ENCODE measurements at places on chromosomes 5 and 9. TPM values are rescaled to one million over a fixed set of nuclear protein-coding genes. Genes with fewer than 3 reads are reported as not detected.

Gene ASTN2
- 6.8 TPM for total RNA-seq

Gene SLC46A2
- total RNA-seq, result not detected

Gene SNCAIP
- 0.91 TPM for total RNA-seq

Gene PCDHGA3
- total RNA-seq, result 10.3 TPM

Gene CXCL14
- 1.7 TPM for total RNA-seq

Gene FAM163B
- total RNA-seq, result not detected

Gene MTAP
- total RNA-seq, result not detected

DNA sequence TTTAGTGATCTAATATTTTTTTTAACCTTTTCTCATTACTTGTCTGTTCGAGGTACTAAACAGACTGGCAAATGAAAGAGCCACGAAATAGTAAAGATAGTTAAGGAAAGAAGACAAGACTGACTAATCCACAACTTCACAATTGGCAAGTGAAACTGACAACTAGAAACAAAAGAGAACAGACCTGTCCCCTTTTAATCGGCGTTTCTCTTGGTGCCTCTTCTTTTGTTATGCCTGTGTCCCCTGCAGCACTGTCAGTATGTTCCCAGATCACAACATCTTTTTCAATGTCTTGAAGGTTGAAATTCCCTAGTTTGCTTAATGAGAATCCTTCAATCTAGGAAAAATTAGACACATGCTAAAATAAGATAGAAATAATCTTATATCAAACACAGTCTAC, 26.1 kb downstream of the TUT7 start:
- no peak for DNase-seq

- no peak for DNase-seq
These were observed 461.3 kb upstream of the CLINT1 start for GRCh38 chr5:158320178-158320674.

DNA sequence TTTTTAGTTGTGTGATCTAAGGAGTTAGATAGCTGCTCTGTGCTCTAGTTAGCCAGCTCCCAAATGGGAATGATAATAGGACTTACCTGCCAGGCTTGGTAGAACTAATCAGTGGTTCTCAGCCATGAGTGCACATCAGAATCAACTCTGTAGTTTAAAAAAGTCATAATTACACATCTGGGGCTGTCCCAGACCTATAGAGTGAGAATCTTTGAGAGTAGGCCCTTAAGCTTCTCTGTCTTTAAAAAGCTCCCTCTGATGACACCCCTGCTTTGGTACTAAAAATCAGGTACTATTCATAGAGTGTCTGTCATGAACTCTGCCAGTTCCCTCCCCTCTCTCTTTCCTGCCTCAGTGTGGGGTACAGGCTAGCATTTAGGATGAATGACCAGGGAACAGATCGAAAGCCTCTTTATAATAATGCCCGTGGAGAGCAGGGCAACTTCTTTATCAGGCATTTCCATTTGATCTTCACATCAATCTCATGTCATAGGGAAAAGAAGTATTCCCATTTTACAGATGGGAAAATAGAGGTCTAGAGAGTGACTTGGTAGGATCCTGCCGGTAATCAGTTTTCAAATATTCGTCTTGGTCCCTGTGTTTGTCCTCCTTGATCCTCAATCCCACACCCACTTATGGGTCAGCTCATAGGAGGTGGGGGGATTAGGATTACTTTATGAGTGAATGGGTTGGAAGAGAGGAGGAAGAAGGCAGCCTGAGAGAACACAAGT, 15.3 kb downstream of the PPARGC1B start:
- DNase-seq, result no peak

DNA sequence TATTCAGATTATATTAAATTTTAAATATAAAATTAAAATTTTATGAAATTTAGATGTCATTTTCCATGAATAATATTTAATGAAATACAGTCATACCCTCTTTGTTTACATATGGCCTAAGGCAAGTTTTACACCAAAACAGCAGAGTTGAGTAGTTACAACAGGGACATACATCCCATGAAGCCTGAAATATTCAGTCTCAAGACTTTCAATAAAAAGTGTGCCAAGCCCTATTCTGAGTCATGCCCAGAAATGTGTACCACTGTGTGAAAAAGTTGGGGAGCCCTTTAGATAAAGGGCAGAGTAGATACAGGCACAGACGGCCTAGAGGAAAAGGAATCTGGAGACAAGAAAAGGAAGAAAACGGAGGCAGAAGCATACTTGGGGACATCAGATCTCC, 261.3 kb downstream of the SGCD start:
- DNase-seq, result no peak

- DNase-seq, result no peak
These were observed 59.4 kb upstream of the SIMC1 start for GRCh38 chr5:176178789-176179188.

DNA sequence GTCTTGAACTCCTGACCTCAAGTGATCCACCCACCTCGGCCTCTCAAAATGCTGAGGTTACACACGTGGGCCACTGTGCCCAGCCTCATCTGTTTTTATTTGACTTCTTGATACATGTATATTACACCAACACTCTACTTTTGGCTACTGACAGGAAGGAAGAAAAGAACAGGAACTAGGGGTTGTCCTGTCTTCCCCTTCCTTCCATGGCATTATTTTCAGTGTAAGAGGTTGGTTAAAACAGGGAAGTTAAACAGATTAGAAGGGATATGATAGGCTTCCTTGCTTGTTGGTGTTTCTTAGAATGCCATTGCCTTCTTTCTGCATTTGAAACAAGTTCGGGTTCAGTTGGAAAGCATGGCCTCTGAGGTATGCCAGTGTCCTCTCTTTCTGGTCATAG, 312.8 kb downstream of the NDUFS4 start:
- no peak for DNase-seq

DNA sequence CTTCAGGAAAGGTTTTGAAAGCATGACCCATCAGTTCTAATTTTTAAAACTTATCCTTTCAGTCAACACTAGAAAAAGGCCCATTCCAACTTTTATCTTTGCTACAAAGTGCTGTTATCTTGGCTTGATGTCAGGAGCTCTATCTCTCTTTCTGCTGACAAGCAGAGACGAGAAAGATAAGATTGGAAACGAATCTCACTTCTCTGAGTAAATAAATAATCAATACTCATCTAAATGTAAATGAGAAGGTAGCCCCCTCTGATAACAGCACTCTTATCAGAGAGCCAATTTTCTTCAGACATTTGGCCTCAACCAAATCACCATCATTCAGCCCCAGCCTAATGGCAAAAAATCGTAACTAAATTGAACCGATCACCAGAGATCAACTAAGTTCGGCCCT, 191.7 kb downstream of the MAPKAP1 start:
- no peak for DNase-seq

DNA sequence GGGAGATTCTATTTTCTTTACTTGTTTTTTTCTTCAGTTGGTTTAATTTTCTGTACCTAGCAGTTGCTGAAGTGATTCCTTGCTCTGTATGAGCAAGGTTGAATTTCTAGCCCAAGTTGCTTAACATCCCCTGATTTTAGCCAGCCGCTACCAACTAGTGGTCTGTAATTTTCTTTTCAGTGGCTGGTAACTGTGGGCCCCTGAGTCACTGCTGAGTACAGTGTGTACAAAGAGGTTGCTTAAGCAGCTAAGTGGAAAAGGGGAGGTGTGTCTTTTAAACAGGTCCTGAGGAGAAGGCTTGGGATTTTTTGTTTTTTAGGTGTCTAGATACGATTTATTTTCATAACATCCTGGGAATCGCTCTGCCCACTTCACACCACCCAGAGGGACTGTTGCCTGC, 254.7 kb downstream of the NR3C1 start:
- DNase-seq, result no peak

- DNase-seq, result no peak
These were observed 84.9 kb downstream of the GNA14 start for GRCh38 chr9:77563174-77563573.

DNA sequence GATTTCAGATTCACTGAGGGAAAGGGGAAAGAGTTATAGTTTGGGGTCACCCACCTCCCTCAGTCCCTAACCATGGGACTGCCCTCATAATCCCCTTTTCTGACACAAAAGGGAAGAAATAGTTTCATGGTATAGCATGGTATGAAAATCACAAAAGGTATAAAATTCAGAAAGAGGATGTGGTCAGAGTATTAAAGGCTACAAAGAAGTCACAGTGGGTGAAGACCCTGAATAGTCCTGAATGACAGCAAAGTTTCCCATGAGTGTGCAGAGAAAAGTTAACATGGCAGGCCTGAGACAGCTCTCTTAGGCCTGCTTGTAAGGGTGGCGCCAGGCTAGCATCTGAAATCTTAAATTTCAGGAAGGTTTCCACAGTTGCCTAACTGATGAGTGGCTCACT, 290.6 kb upstream of the ZNF608 start:
- DNase-seq, result no peak

DNA sequence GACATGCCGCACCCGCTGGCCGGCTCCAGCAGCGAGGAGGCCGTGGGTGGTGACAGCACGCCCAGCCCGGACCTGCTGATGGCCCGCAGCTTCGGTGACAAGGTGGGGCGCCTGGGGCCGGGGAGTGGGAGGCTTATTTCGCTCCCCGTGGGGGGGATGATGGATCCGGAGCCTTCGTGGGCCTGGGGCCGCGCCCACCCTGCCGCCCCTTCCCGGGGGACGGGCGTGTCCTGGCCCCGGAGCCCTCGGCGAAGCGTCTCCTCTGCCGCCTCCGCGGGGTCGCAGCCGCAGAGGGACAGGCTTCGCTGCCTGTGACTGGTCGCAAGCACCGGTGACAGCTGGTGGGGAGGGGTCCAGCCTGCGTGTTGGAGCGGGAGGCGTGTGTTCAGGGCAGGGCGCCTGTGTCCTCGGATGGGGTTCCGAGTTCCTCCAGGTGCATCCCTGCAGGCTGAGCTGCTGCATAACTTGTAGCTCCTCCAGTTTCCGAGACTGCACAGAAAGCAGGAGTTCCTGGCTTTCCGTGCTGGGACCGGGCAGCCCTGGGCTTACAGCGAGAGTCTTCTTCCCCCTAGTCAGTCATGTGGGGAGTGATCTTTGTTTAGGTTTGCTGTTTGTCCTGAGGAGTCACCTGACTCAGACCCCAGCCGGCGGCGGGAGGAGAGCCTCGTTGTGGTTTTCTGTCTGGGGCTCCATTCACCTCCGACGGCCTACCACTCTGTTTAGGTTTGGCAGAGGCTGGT, 666 bp downstream of the SNX30 start:
- DNase-seq, result peak; percentile 91

- peak; percentile 26 for DNase-seq
These were observed 141.4 kb downstream of the CCDC192 start for GRCh38 chr5:127844581-127845021.

DNA sequence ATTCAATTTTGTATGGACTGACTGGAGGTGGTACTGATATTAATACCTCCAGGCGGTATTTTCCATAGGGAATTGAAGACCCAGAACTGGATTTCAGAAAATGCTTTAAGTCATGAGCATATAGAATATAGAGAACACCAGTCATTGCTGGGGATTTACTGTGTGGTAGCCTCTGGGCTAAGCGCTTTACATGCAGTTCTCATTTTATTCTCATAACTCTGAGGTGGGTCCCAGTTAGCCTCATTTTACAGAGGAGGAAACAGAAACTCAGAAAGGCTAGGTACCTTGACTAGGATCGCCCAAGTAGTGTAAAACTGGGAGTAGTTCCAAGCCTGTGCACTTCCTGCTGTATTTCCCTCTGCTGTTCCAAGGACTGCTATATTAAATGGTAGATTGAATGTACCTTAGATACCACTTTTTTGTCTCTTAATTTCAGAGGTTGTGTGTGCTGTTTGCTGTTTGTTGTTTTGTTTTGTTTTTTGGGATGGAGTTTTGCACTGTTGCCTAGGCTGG, 13.8 kb downstream of the SLC44A1 start:
- no peak for DNase-seq

GRCh38 chr5:143428738-143429420, 25.4 kb upstream of the NR3C1 start:
- no peak for DNase-seq

- DNase-seq, result no peak
These were observed 5.5 kb upstream of the LYSMD3 start for GRCh38 chr5:90534922-90535321.

DNA sequence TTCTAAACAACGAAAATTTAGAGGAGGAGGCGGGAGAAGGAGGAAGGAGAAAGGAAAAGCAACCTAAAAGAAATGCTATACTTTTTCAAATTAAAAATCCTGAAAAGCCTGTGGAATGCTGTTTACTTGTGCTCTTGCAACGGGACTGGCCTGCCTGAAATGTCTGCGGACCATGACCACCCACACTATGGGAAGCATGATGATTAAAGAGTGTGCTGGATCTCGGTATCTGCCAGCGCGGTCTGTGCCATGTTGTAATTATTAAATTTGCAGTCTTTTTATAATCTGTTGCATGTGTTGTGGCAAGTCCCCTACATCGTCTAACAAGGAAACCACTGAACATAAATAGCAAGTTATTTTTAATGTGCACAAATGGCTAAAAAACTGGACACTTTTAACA, 111.4 kb downstream of the FANCC start:
- no peak for DNase-seq

DNA sequence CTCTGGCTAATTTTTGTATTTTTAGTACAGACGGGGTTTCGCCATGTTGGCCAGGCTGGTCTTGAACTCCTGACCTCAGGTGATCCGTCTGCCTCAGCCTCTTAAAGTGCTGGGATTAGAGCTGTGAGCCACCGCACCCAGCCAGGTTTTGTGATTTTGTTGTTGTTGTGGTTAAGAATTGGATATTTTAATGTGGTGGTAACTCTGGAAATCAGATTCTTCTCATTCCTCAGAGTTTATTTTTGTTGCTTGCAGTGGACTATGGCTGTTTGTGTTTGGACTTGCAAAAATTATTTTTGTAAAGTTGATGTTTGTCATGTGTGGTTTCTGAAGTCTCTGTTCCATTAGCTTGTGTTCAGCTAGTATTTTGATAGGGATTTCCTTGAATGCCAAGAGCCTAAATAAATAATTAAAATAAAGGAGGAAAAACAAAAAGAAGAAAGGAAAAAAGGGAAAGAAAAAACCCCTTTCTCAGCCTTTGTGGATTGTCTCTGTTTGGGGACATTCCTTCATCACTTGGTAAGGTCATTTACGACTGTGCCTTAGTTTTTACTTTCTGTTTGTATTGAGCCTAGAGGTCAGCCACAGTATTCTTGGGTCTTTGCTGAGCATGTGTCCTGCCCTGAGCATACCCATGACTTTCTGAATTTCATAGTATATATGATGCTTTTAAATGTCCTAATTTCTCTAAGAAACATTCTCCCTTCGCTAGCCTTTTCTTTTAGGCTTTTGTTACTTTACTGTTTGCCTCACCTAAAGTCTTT, 37.3 kb downstream of the PBX3 start:
- DNase-seq, result peak; percentile 70

DNA sequence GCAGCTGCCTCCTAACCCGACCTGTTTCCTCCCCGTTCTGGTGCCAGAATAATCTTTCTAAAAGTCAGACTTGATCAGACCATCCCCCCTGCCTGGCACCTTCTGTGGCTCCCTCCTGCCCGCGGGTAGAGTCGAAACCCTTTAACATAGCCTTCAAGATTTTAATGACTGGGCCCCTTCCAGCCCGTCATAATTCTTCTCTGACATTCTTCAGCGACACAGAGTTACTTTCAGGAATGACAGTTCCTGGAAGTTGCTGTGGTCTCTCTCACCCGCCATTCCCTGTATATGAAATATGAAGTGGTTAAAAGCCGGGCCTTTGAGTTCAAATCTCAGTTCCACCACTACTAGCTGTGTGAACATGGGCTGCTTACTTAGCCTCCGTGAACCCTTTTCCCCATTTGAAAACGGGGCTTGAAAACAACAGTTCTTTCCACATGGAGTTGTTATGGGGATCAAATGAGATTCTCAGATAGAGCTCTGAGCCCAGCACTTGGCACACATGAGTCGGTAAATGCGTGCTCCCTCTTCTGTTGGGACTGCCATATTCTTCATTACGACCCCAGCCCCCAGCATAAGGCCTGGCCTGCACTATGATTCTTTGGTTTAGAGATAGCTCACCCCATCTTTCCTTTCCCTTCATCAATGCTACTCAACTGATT, 737 bp downstream of the NANS start:
- DNase-seq, result no peak

- DNase-seq, result no peak
These were observed 99.1 kb upstream of the ABCA1 start for GRCh38 chr9:105027084-105027483.
